COR-L47 (cell line): ENCODE measurements at places on chromosomes 3 and 15.

GRCh38 chr3:194773216-194773615 is 87.5 kb downstream of the FAM43A start:
- DNase-seq, result no peak

DNA sequence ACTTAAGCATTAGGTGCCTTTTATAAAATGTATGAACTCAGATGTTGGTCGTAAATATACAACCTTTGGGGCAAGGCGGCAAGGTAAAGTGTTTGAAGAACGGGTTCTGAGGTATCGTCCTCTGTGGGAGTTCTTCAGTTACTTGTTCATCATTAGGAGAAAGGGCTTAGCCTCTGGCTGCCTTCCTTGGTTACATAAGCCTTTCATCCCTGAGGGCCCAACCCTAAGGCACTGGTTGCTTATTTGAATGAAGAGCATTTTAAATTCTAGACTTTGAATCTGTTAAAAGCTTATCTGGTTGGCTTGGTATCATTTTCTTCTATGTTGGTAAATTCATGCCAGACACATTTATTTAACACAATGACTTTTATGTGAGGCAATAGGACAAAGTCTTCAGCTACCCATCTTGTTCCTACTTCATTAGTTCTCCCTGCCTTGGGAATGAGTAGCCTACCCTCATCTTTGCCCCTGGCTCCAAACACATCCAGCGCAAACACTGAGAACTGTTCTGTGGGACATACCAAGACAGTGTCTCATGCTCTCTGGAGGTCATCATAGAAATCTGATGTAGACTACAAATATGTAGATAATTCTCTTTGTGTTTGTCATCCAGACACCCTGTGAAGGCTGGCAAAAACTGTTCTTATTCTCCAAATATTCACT is 12.4 kb upstream of the CCDC80 start:
- no peak for DNase-seq

DNA sequence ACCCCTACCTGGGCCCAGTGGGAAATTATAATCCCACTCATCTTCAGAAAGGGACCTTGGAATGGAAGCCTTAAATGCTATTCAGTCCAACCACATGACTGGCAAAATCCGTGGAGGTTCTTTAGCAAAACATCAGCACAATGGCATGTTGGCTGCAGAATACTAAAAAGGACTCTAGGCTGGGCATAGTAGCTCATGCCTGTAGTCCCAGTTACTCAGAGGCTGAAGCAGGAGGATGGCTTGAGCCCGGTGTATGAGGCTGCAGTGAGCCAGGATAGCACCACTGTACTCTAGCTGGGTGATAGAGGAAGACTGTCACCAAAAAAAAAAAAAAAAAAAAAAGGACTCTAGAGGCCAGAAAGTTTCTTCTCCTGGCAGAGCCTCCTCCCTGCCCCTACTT is 60.6 kb upstream of the RYK start:
- no peak for DNase-seq

DNA sequence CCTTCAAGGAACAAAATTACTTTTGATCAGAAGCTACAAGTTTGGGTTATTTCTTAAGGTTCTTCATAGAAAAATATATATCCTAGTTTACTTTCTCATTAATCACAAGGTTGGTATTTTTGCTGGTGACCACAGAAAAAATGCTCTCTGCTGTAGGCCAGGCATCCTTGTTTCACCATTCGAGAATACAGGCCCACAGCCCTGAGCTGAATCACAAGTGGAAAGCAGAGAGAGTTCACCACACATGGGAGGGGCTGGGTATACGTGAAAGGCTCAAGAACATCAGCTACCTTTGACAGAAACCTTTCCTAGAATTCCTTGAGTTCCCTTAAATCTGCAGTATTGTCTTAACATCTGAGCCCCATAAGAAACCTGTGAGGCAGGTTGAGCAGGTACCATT is 23.2 kb downstream of the CPEB1 start:
- DNase-seq, result no peak

GRCh38 chr15:58179206-58179605 is 41.0 kb downstream of the AQP9 start:
- no peak for DNase-seq

GRCh38 chr3:69288161-69288895 is 97.6 kb downstream of the FRMD4B start:
- DNase-seq, result no peak
